ENCODE measurements at places on chromosomes 13 and 19.
A peak's percentile ranks its signal among the peaks of the same experiment; 100 is the strongest.

GRCh38 chr13:38366954-38367645, 17.4 kb downstream of the UFM1 start:
- no peak for DNase-seq

GRCh38 chr13:75416327-75417011, 65.5 kb downstream of the TBC1D4 start:
- no peak for DNase-seq

DNA sequence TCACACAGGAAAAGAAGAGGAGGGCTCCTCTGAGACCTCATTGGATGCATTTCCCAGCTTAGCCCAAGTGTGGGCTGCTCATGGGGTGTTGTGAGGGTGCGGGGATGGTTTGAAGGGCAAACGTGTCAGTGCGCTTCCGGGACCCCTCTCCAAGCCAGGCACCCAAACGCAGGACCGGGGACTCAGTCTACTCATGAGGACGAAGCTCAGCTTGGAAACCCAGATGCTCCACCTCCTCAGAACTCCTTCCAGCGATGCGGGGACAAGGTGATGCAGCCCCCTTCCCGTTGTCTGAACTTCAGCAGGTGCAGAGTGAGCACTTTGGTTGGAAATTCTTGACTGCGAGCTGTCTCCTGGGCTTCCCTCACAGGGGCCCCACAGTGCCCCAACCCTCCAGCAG, 33.1 kb upstream of the MTIF3 start:
- no peak for DNase-seq

GRCh38 chr13:112715715-112716460, 26.1 kb downstream of the ATP11A start:
- no peak for DNase-seq

- DNase-seq, result no peak
Measured at GRCh38 chr13:66546534-66547379, 683.4 kb downstream of the PCDH9 start.

DNA sequence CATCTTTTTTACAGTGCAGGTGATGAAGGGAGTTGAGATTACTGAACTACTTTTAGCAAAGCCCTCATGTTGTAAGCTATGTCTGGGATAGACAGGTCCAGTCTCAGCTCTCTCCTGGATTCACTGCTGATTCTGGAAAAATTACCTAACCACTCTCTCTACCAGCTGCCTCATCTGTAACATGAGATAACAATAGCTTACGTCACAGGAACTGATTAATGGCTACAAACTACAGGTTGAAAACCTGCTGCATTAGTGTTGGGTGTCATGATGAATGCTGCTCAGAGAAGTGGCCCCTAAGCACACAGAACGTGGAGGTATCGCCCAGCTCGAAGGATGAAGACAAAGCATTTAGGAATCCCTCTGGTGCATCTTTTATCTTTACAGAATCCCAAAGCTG, 277.8 kb downstream of the ABCC4 start:
- peak; percentile 77 for DNase-seq

GRCh38 chr13:30846311-30846710, 59.8 kb upstream of the MEDAG start:
- DNase-seq, result no peak

GRCh38 chr19:54464630-54465425, 1.2 kb upstream of the LENG9 start:
- no peak for DNase-seq

GRCh38 chr19:7366701-7367420, 18.1 kb downstream of the ARHGEF18 start:
- DNase-seq, result no peak

GRCh38 chr13:39201180-39201579, 162.9 kb downstream of the NHLRC3 start:
- DNase-seq, result no peak

GRCh38 chr19:39408392-39409207, 2.0 kb downstream of the ZFP36 start:
- DNase-seq, result no peak

DNA sequence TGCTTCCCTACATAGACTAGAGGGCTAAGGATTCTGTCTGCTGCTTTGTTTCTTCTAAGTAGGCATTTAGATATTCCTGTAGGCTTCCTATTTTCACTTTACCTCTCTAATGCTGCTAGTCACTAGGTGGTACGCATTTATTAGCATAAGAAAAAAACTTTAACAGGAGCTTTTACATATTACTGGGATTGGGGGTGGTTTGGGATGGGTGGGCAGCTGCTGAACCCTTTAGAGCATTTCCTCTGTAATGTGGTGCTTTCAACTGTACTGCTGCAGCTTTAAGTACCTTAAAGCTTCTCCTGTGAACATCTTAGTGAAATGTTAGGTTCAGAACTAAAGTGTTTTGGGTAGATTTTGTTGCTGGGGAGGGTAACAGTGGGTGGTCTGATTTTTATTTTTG, 92.6 kb downstream of the ZNF486 start:
- no peak for DNase-seq

Data from NCI-H187 treated with DMSO at 0.1 percent for 48 hours (cell line).